ENCODE measurements at places on chromosomes 4 and X. TPM values are rescaled to one million over a fixed set of nuclear protein-coding genes. Genes with fewer than 3 reads are reported as not detected.

DNA sequence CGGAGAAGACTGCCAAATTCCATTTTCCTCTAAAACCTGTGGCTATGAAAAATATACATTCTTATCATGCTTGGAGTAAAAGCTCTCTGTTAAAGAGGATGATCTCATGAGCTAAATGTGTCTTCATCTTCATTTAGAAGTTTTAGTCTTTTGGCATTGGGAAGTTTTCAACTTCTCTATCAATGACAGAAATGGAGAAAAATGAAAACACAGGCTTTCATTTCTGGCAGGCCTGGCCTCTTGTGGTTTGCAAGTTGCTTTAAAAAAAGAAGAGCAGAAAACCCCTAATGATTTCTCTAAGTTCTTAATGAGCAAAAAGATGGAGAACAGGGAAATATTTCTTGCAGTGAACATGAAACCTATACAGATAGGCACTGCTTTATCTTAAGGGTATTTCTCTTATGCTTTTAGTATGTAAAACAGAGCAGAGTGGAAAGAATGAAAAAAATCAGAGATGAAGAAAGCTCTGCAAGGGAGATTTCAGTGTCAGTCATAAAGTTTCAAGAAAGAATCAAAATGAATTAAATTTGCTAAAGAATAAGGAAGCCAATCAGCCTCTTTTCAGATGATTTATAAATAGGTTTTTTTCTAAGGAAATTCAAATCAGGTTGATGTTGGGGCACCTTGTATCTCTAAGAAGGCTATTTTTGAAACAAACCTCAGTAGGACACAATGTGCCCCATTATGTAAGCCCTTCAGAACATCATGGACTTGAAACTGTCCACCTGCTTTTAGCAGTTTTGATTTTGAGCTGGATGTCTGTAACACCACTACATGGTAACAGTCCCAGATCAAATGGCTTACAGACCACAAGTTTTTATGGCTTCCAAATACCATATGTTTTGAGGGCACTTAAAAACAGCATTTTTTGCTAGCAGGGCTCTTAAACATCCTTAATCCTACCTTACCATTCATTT is 225.0 kb downstream of the GRIA3 start:
- DNase-seq = no peak

GRCh38 chr4:37770016-37770415 is 56.5 kb upstream of the PGM2 start:
- DNase-seq = no peak

GRCh38 chrX:28135378-28136047 is 154.3 kb upstream of the DCAF8L1 start:
- no peak for DNase-seq

GRCh38 chrX:71107762-71108360 is 1.3 kb upstream of the CXorf65 start:
- DNase-seq = no peak

The ALAS2 gene
- polyA plus RNA-seq = not detected

The GSPT2 gene
- 2.3 TPM for polyA plus RNA-seq

- no peak for DNase-seq
Measured at GRCh38 chr4:124535003-124535402, 177.5 kb downstream of the ANKRD50 start.

GRCh38 chr4:114226968-114227760 is 247.7 kb upstream of the ARSJ start:
- no peak for DNase-seq

DNA sequence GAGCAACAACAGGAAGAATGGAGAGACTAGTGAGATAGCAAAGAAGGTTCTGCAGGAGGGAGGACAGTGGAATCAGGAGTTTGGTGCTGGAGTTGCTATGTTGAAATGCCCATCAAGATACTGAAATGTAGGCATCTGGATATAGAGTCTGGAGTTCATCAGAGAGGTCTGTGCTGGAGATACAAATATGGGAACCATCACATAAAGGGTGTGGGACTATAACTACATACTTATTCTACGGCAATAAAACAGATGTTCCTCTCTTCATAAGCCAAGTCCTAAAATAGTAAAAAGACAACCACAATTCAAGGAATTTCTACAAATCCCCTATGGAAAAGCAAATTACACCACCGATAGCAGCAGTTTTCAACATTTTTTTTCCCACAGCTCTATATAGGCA is 1.6 kb downstream of the MED14 start:
- DNase-seq = no peak

The ARAP2 gene
- 1.8 TPM for polyA plus RNA-seq

GRCh38 chr4:5784960-5785611 is 74.1 kb downstream of the EVC start:
- no peak for DNase-seq

DNA sequence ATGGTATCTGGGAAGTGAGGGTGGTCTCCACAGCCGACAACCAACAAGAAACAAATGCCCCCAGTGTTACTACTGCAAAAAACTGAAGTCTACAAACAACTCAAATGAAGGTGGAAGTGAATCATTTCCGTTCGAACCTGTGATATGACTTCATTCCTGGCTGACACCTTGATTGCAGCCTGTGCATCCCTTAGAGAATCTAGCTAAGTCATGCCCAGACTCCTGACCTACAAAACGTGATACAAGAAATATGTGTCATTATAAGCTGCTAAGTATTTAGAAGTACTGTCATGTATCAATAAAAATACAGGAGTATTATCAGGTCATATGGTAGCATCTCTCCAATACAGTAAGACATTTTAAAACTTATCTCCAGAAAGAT is 959.7 kb upstream of the LCORL start:
- peak; percentile 95 for DNase-seq

DNA sequence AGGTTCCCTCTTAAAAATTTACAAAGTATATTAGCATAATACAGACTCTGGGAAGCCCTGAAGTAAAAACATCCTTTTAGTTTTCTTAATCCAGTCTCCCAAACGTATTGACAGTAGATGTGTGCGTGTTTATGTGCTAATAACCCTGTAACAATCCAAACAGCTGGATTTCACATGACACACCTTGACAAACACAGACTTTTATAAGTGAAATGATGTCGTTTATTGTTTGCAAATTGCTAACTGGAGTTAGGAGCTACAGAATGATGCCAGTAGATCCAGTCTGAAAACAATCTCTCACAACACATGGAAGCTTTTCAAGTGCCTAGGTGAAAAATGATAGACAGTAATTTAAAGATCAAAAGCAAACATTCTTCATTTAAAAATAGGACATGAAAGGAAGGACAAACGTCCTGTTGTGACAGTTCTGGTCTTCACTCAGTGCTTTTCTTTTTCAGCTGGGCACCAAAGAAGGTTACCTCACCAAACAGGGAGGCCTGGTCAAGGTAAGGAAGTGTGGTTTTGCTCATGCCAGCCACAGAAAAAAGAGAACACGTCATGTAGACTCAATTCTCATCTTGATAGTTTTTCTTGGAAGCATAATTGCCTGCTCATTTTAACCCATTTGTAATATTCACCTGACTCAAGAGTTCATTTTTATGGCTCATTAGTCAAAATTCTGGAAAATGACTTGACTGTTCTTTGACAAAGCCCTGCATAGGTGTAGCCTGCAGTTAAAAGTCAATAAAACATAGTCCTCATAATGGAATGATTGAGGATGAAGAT is 32.9 kb downstream of the LAMTOR3 start:
- no peak for DNase-seq

The IGBP1 gene
- 37.2 TPM for polyA plus RNA-seq

DNA sequence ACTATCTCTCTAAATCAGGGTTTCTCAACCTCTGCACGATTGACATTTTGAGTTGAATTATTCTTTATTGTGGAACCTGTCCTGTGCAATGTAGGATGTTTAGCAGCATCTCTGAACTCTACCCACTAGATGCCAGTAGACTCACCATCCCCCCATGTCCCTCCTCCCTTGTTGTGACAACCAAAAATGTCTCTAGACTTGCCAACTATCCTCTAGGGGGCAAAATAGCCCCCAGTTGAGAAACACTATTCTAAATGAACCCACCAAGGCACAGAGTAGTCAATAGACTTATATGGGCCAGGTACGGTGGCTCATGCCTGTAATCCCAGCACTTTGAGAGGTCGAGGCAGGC is 49.1 kb upstream of the GAB1 start:
- no peak for DNase-seq

DNA sequence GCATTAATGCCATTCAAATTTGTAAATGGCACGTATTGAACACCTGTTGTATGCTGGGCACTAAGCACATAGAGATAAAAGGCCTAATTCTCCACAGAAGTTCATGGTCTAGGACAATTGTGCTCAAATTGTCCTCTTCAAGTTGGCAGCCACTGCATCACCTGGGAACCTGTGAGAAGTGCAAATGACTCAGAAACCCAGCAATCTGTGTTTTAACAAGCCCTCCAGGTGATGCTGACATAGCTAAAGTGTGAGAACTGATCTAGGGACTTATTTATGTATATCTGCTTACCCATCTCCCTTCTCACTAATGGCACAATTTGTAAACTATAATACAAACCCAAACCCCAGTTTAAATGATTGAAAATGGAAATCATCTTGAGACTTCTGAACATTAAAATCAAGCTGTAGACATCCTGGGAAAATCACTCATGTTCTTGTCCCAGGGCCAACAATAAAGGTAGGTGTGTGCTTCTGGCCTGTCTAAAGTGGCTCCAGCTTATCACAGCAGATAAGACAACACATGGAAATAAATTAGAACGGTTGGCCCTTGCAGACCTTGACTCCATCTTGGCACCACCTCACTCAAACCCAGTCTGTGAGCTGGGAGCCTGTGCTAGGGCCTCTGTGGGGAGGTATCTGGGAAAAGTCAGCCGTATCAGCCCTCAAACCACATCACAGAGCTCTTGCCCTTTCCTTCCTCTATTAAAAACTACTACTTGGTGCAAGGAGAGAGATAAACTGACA is 46.8 kb downstream of the UCHL1 start:
- peak; percentile 49 for DNase-seq

DNA sequence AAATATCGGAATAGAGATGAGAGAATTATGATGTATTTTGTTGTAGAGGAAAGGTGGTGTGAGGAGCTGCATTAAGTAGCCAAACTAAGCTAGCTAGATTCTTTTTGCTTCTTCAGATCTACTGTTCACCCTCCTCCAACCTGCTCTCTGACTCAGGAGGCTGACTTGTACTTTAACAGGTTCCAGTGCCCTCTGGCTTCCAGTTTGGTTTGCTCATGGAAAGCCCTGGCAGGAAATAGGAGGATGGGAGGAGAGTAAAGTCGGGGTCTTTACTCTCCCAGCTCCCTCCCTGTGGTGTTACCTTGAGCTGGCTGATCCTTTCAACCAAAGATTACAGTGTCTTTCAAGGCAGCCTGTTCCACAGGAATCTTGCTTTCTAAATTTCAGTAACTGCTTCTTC is 277.0 kb upstream of the EDA2R start:
- no peak for DNase-seq

The HDAC8 gene
- 21.6 TPM for polyA plus RNA-seq

DNA sequence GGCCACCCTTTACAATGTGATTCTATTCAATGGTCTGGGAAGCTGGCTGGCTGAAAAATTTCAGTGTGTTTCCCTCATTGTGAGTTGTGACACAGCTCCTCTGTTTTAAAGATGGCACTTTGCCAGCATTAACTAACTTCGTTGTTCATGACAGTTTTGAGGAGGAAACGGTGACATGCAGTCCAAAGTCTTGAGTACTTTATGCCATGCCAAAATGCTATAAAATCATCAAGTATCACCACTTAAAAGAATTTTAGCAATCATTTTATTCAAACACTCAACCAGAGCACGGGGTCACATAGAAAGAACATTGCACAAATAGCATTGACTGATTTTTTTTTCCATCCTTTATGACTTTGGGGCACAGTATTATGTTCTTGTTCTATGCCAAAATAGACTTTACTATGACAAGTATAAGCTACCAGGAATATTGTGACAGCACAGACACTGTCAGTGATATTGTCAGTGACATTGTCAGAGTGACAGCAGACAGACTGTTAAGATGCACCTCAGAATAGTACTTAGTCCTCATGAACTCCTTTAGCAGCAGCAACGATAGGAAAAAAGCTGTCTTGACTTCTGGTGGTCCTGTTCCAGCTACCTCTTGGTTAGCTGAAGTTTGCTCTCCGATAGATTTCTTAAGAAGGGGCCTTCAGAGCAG is 46.7 kb downstream of the CXCL13 start:
- no peak for DNase-seq

GRCh38 chr4:132923516-132923915 is 225.6 kb upstream of the PCDH10 start:
- DNase-seq = no peak

DNA sequence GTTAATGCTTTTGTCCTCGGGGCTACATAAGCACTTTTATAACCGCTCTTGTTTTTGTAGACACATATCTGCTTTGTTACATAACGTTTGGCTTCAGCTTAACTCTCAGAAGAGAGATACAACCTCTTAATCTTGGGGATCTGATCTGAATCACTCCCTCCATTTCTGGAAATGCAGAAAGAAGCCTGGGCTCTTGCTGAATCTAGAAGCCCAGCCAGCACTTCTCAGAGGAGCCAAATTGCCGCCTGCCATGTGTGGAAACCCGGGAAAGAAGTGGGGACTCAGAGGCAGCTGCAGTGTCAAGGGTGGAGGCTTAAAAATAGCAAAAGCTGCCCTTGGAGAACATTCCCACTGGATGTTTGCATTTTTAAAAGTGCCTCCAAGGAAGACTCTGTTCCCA is 69.3 kb upstream of the LDB2 start:
- no peak for DNase-seq

The KLB gene
- polyA plus RNA-seq = not detected

- no peak for DNase-seq
Measured at GRCh38 chr4:56308384-56308783, 78.9 kb downstream of the AASDH start.

DNA sequence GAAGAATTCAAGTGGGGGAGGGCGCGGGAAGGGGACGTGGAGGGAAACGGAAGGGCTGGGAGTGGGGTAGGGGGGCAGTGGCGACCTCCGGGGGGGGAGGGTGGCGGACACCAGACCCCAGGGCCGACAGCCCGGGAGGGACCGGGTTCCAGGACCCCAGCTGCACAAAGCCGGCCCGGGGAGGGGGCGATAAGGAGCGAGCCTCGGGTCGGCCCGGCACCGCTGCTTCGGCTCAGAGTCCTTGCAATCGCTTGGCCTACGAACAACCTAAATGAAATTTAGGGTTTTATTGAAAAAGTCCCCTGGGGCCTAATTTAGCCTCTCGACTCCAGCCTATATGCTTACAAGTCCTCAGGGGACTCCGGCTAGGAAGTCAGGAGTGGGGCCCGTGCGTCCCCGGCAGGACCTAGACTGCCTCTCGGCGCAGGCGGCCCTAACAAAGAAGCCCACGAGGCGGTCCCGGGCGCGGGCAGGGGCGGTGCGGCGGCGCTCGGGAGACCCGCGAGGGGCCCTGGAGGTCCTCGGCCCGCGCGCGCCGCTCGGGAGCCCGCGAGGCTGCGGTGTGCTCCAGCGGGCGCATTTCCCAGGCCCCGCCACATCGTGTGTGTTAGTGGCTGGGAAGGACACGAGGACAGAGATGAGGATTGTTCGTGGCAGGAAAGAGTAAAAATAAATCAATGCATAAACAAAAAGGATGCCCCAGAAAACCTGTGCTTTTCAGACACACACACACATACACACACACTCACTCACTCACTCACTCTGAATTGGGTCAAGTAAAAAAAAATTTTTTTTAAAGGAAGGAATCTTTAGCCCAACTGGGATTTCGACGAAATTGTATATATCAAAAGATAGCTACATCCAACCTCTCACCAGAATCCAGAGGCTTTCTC is 70.0 kb downstream of the MGST2 start:
- DNase-seq = peak; percentile 3

- no peak for DNase-seq
Measured at GRCh38 chr4:54687887-54688841, 30.4 kb downstream of the KIT start.

- no peak for DNase-seq
Measured at GRCh38 chr4:38576767-38577166, 87.2 kb upstream of the KLF3 start.

The IL15 gene
- 0.67 TPM for polyA plus RNA-seq

Measured in foreskin keratinocyte (primary cell).